ENCODE measurements at places on chromosomes 1 and 21.
A peak's percentile ranks its signal among the peaks of the same experiment; 100 is the strongest.

- no peak for DNase-seq
Observed at GRCh38 chr1:150695561-150695960, 1.4 kb downstream of the GOLPH3L start.

DNA sequence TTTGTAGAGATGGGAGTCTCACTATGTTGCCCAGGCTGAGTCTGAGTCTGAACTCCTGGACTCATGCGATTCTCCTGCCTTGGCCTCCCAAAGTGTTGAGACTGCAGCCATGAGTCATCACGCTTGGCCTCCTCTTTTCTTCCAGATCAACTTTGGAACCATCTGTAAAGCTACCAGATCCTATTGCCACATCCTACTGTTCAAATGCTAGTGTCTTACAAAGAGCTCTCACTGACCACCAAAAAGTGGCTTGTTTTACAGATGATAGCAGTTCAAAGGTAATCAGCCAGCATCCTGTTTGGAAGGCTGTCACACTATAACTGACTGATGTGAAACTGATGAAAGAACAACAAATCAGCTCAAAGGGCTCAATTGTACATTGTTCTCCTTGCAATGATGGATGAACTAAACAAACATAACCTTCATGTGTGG is 221.6 kb downstream of the AKT3 start:
- DNase-seq: no peak

GRCh38 chr21:26759731-26760130 is 85.5 kb downstream of the ADAMTS1 start:
- DNase-seq: no peak

DNA sequence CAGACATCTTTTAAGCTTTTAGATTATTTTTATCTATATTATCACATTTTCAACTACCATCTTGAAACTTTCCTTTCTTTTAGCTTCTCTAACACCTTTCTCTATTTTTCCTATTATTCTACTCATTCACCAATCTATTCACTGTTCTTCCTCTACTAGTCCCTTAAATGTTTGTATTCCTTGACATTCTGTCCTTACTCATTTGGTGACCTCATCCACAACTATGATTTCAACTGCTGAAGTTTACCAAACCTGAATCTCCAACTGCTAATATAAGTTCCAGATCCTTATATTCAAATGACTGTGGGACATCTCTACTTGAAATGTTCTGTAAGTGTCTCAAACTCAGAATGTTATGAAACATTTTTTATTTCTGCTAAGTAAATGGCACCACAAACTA is 49.2 kb downstream of the TUT4 start:
- no peak for DNase-seq

GRCh38 chr1:205595861-205596260 is 36.0 kb downstream of the ELK4 start:
- DNase-seq: no peak

DNA sequence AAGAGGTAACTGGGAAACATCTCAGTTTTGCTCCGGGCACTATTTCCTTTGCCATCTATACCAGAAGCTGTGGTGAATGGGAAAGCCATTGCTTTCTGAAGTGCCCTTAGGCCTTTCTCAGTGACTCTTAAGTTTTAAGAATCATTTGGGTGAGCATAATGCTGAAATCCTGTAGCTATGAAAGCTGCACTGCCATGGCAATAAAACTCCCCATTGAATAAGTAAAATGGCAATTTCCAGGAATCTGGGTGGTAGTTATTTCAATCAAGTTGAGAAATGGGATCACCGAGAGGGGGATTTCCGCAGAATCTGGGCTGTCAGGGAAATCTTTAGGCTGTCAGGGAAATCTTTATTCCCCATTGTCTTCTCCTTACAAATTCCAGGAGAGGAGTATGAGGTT is 26.8 kb upstream of the MACF1 start:
- DNase-seq: no peak

DNA sequence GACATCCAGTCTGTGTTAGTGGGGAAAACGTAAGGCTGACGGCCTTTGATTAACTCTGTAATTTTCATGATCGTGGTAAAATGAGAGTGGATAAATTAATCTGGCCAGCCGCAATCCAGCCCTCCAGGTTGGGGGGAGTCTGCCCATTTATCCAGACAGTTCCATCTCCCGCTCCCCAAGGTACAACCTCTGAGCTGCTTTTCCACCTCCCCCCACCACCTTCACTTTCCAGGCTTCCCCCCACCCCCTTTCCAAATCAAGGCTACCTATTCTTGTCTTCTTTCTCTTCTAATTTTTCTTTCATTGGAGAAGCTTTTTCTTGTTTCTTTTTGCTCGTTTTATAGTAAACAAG is 6.0 kb downstream of the MIER1 start:
- DNase-seq: no peak

GRCh38 chr1:204359474-204360255 is at the start of gene PLEKHA6:
TSS of gene PLEKHA6 (minus strand) at chr1:204359929. CDS start at chr1:204273727, 86,202 bp downstream.
- peak; percentile 74 for DNase-seq

DNA sequence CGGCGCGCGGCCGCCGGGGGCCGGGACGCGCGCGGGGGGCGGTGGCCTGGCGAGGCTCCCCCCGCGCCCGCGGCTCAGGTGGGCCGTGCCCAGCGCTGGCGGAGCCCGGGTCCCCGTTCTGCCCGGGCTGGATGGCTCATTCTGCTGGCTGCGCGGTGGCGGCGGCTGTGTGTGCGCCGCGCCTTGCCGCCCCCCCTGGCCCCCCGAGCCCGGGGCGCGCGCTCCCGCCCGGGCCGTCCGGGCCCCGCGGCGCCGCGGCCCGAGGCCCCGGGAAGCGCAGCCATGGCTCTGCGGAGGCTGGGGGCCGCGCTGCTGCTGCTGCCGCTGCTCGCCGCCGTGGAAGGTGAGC is at the start of gene EPHB2:
Gene EPHB2 (plus strand): TSS at position 139 of the 349 bp plus-strand sequence. CDS start 144 bp downstream, at position 283.
- DNase-seq: peak; percentile 37

DNA sequence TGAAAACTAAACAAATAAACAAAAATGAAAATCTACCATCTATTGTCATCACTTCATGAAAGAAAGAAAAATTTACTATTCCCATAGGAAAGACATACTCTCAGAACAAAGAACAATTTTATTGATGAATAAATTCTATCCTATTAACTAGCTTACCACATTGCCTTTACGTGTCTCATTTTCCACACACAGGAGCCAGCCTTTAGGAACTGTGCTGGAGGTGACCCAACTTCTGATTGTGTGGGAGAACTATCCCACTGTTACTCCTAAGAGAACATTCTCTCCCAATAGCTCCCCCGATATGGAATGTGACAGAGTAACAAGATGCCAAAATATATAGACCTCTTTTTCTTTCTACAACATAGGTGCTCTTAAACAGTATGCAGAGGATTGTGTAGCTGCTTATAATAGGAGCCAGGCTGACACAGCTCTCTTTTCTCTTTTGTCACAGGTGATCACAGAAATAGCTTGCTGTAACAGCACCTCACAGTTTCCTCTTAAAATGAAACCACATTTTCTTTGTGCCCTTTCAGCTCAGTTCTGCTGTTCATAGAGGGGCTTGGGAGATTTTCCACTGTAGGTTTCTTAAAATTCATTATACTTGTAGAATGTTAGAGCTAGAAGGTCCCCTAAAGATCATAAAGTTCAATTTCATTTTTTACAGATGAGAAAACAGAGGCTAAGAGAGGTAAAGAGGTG is 35.5 kb downstream of the C21orf91 start:
- DNase-seq: no peak

- DNase-seq: no peak
Observed at GRCh38 chr1:196344453-196344852, 263.8 kb downstream of the KCNT2 start.

DNA sequence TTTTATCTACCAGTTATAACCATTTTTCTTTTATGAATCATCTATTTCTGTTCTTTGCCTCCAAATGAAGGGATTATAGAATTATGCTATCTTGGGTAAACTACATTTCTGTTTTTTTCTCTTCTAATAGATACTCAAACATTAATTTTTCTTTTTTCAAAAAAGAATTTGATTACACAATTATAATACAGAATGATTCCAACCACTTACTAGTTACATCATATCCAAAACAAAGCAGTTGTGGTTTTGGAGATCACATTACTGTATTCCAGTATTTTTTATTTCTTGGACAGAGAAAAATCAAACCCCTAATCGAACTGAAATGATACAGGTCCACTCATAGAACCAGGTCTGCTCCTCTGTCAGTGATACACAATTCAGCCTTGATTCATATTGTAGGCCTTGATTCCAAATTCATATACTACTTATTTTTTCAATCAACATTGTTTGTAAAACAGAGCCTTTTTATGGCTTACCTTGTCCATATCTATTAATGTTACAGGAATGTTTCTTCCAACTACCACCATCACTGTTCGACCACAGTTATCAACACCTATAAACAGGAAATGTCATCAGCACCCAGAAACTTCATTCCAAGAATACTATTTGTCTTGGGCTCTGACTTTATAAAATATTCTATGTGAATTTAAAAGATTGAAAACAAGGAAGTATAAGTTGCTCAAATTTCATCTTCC is 43.2 kb downstream of the GDAP2 start:
- DNase-seq: no peak

GRCh38 chr1:172585348-172585747 is 52.4 kb downstream of the SUCO start:
- DNase-seq: no peak

- DNase-seq: no peak
Observed at GRCh38 chr1:159774465-159774864, 6.3 kb upstream of the DUSP23 start.

DNA sequence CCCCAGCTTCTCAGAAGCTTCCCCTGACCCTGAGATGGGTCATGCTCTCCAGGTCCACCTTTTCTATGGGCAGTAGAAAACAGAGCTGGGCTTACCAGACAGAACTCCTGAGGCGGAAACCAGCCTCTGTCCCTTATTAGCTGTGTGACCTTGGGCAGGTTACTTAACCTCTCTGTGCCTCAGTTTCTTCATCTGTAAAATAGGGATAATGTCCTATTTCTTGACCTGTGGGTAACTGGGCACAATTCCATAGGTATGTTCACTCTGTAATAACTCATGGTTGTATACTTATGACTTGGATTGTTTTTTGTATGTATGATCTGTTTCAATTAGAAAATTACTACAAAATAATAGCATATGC is 57.1 kb upstream of the EDN2 start:
- DNase-seq: no peak

GRCh38 chr1:114043054-114043453 is 63.8 kb downstream of the OLFML3 start:
- DNase-seq: no peak

- DNase-seq: peak; percentile 68
Observed at GRCh38 chr1:1157426-1157913, 16.2 kb upstream of the TTLL10 start.

DNA sequence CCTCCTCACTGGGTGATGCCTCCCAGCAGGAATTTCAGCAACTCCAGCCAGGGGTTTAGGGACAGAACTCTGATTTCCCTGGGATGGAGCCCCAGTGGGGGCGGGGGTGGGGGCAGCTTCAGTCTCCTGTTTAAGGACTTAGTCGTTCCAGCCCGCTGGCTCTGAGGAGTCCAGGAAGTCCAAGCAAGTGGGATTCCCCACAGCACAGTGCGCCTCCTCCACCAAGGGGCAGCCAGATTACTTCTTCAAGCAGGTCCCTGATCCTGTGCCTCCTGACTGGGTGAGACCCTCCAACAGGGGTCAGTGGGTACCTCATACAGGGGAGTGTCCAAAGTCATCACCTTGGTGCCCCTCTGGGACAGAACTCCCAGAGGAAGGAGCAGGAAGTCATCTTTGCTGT is 1438.4 kb upstream of the B3GALT2 start:
- no peak for DNase-seq

DNA sequence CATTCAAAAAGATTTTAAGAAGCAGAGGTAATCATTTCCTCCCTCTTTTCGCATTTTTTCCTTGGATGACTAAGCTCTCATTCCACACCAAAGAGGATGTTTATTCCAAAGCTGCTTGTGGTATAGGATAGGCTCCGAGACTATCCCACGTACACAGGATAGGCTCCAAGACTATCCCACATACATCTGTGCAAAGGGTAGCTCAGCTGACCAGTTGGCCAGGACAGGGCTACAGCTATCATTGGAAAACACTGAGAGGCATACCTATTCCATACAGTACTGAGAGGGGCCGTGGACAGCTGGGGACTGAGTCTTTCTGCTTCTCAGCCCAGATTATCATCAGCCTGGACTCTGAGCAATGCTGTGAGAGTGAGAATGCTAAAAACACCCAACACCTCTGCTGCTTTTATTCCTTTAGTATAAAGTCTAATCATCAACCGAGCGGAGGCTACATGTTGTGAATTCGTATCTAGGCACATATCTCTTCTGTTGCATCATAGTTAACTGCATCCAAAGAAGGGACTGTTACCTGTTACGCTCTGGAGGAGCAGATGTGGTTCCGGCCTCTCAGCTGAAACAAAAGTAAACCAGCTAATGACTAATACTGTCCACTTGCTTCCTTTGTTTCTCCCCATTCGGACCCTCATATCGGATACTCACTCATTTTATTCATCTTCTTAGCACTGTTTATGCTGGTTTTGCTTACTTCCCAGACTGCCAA is 141.0 kb downstream of the TNFSF18 start:
- DNase-seq: no peak

GRCh38 chr1:245389873-245390272 is 235.1 kb downstream of the KIF26B start:
- no peak for DNase-seq

DNA sequence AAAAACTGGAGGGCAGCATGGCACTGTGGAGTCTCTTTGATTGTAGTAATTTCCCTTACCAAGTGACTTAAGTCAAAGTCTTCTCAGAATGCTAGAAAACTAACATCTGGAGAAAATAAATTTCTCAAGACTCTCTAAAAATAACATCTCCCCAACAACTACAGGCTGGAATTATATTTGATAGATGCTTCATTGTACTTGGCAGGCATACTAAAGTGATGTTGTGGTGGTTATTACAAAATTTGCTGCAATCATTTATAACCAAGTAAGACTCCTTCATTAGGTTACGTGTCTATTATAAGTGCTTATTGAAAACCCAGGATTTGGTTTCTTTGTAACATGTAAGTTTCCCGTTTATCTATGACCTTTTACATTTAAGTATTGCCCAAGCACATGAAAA is 132.9 kb upstream of the NRIP1 start:
- no peak for DNase-seq

DNA sequence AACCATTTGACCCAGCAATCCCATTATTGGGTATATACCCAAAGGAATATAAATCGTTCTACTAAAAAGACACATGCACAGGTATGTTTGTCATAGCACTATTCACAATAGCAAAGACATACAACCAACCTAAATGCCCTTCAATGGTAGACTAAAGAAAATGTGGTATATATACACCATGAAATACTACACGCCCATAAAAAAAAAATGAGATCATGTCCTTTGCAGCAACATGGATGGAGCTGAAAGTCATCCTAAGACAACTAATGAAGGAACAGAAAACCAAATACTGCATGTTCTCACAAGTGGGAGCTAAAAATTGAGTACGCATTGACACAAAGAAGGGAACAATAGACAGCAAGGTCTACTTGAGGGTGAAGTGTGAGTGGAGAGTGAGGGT is 72.0 kb downstream of the EIF4G3 start:
- no peak for DNase-seq

DNA sequence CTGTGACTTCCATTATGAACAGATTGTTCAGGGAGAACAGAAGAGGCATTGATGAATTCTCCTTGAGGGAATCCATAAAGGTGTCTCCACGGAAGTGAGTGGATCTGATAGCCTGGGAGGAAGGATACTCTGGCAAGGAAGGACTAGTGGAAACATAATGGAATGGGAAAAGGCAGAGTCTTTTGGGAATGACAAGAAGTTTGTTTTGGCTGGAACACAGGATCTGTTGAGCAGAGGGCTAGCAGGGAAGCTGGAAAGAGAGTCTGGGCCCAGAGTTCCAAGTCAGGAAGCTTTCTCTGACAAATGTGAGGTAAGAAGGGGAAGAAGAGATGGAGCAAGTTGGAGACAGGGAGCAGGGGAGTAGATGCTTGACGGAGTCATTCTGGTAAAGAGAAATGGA is 8.1 kb downstream of the ADAMTS5 start:
- no peak for DNase-seq

Measured in midbrain (tissue), 1 donor.